SK-N-SH (cell line): ENCODE measurements at places on chromosomes 3 and 15.

DNA sequence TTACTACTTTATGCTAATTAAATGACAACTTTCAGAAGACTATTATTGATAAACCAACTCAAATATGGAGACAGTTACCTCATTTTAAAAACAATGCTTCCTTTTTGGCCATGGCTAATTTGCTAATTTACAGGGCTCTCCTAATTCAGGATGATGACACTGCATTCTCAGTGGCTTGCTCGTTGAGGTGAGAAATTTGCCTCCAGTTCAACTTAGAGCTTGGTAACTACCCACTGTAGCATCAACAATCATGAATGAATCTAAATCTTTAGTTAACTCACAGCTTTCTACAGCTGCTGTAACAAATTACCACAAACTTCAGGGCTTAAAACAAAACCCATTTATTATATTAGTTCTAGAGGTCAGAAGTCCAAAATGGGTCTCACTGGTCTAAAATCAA is 14.0 kb downstream of the PBRM1 start:
- no peak for DNase-seq

GRCh38 chr15:43329217-43329959 is 985 bp downstream of the LCMT2 start:
- no peak for DNase-seq

DNA sequence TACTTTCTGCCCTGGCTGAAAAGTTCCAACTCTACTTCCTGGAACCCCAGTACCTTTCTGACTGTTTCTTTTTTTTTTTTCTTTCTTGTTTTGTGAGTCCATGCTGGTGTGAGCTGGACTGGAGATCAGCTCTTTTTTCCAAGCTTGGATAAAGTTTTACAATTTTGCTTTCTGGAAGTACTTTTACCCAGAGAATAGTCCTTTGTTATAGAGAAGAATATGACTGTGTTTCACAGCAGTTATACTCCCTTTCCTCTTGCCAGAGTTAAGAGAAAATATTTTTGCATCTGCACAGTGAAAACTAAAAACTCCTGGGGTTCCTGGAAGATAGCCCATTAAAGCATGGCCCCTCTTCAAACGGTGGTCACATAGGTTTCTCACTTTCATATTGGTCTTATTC is 1100.6 kb downstream of the OTOL1 start:
- DNase-seq, result no peak

DNA sequence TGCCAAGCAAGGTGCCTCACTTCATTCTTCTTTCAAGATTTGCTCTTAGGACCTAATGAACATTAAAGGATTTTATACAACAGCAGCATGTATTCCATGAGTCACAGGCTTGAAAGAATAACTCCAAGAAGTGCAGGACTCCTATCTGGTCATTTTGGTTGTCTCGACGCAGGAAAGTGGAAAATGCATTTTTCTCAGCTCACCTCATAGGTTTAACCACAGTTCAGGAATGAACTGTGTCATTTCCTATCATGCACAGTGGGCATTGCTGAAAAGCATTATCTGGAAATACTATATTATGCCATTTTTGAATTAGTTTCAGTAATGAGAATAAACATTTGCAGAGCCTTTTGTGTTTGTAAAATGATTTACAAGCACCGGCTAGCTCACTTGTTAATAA is 98.7 kb upstream of the BFSP2 start:
- no peak for DNase-seq

DNA sequence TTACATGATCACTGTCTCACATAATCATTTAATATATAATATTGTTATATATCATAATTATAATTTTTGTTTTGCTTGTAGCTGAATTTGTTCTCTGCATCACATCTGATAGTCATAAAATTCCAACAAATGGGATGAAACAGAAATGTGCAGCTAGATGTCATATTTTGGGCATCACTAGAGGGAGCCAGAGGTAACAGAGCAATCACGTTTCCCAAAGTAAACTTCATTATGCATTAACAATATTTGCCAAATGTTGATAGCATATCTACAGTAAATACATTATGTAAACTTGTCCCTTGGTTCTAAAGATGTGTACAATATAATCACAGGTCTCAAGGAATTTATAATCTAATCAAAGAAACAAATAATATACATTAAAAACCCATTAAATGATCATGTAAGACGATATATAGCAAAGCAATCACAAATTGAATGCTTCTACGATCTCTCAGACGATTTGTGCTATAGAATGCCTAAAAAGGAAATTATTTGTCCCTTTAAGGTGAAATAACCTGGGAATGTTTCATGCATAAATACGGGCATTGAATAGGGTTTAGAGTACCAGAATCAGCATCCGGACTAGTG is 234.2 kb upstream of the MCTP2 start:
- DNase-seq, result peak; percentile 41

GRCh38 chr3:126667631-126668449 is 12.9 kb upstream of the TXNRD3 start:
- DNase-seq, result no peak

- DNase-seq, result no peak
Observed at GRCh38 chr3:193096076-193096475, 144.9 kb upstream of the PLAAT1 start.

DNA sequence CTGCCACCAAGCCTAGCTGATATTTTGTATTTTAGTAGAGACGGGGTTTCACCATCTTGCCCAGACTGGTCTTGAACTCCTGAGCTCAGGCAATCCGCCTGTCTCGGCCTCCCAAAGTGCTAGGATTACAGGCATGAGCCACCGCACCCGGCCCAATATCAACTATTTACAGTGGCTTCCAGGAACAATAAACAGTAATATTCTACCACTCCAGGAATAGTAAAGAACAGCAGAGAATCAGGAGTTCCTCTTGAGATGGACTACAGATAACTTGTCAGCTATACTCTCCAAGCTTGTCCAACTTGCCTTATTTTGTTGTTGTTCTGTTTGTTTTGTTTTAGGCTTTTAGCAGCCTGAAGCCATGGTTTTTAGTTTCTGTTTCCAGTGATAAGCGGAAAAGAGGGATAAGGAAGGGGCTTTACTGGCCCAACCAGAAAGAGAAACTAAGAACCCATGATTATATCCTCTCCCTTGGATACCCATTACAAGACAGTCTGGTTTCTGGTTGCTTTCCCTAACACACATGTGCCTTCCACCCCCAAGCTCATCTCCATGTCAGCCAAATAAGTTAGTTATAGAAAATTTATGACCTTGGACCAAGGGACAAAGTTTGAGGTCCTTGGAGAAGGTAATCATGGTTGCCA is 36.7 kb downstream of the ARHGEF3 start:
- no peak for DNase-seq

- DNase-seq, result no peak
Observed at GRCh38 chr3:23594894-23595670, 210.7 kb upstream of the UBE2E1 start.

DNA sequence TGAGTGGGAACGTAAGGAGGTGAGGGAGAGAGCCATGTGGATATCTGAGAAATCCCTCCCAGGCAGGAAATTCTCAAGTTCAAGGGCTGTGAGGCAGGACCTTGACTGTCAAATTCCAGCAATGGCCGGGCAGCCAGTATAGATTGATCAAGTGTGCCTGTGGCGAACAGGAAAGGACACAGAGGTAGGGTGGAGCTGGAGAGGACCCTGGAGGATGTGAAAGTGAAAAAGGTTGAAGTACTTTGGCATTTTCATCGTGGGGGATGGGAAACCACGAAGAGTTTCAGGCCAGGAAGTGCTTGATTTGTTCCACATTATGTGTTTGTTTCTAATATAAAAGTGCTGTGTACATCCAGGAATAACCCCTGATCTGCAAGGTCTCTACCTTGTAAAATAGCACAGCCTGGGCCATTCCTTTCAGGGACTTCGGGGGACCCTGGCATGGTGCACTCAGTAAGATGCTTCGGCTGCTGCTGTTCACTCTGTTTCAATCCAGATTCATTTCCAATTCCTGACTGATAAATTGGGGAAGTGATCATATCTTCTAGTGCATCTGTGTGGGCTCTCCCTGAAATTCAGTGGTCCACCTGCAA is 156.6 kb downstream of the MCTP2 start:
- DNase-seq, result no peak

DNA sequence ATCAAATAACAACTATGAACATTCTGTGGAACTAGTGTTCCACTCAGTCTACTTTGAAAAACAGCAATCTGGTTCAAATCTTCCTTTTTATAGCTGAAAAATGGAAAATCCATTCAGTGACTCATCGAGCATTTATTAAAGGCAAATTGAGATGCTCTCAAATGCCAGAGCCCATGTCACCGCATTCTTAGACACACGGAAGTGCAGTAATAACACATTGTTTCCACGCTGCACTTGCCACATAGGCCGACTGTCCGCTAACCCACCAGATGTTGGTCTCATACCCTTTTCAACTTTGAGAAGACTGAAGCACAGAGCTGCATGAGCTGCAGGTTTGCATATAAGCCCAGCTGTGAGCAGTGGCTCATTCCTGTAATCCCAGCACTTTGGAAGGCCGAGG is 95.9 kb downstream of the TMEM266 start:
- DNase-seq, result no peak

- DNase-seq, result no peak
Observed at GRCh38 chr3:53812434-53812833, 33.8 kb downstream of the CHDH start.

DNA sequence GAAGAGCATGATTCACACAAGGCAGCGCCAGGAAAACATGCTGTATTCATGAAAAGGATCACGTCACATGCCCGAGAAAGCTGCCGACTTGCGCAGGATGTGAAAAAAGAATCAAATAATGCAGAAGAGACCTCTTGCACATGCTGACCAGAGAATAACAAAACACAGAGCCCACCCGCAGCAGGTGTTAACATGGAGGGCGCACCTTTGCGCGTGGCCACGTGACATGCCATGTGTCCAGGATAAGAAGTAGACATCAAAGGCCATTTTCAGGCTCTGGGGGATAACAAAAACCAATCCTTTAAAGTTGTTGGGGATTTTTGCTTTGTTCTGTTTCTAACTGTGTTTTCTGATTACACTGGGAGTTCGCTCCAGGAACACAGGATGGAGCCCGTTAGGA is 1332.8 kb downstream of the ZPLD1 start:
- DNase-seq, result no peak

GRCh38 chr15:55695432-55695831 is 47.5 kb downstream of the PRTG start:
- no peak for DNase-seq

- no peak for DNase-seq
Observed at GRCh38 chr3:185711255-185711870, 113.5 kb downstream of the IGF2BP2 start.

DNA sequence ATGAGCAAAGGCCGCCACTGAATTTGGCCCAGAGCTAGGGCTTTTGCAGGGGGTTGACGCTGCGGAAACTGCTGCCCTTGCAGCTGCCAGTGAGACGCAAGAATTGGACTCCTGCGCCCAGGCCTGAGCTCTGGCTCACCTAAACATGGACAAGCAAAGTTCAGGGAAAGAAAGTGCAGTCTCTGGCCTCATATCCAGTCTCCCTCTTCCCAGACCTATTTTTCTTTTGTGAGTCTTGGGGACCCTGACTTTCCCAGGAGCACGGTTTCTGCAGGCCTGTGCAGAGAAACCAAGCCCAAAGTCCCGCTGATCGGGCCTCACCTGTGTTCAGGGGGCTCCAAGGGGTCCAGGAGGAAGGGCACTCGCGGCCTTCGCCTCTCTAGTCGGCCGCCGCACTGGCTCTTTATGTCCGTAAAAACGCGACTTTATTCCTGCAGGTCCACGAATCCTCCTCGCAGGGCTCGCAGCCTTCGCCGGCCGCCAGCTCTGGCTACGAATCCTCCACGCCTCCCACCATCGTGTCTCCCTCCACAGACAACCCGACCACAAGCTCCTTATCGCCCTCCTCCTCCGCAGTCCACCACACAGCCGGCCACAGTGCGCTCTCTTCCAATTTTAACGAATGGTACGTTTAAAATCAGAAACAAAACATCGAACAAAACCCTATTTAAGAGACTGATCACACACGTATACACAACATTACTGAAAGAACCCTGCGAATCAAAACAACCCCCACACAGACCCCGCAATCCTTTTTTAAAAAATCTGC is 3.9 kb downstream of the ZIC1 start:
- no peak for DNase-seq

- peak; percentile 80 for DNase-seq
Observed at GRCh38 chr3:152269056-152269830, 514 bp downstream of the MBNL1 start.

- DNase-seq, result no peak
Observed at GRCh38 chr3:194547042-194547441, 60.2 kb upstream of the ATP13A3 start.

- no peak for DNase-seq
Observed at GRCh38 chr15:34795267-34796081, at the start of gene ACTC1. Gene ACTC1, minus strand, starts transcription at chr15:34795549. Its CDS starts 741 bp downstream, at chr15:34794808.

- DNase-seq, result no peak
Observed at GRCh38 chr3:174846055-174846454, 13.1 kb upstream of the NAALADL2 start.

DNA sequence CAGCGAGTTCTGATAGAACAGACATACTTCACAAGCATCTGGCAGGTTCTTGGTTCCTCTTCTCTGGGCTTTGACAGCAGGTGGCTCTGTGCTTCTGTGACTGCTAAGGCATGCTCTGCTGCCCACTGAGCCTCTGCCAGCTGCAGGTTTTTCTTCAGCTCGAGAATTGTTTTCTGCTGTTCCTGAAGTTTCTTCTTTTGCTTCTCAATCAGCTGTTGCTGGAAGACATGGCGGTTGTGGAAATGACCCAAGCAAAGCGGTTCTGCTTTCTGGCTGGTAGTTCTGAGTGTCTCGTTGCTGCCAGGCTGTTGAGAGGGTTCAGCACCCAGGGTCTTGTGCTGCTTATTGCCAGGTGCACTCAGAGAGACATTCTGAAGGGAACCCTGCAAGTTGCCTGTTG is 50.8 kb downstream of the CCDC191 start:
- DNase-seq, result no peak

DNA sequence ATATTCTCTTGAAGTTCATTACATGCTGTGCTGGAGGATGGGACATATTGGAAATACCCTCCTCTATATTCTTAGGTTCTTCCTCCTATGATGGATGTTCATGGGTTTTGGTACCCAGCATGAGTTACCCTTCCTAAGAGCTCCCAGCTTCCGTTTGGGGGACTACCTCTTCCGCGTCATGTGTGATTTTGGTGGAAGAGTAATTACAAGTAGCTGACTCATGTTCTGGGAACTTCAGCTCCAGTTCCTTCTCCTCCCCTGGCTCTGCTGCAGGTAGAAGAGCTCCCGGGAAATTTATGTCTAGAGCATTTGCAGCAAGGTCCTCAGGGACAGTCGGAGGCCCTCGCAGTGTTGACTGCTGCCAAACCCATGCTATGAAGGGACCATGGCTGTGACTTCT is 208.8 kb upstream of the IL12A start:
- DNase-seq, result no peak
